ENCODE measurements at places on chromosomes 5 and 9.

DNA sequence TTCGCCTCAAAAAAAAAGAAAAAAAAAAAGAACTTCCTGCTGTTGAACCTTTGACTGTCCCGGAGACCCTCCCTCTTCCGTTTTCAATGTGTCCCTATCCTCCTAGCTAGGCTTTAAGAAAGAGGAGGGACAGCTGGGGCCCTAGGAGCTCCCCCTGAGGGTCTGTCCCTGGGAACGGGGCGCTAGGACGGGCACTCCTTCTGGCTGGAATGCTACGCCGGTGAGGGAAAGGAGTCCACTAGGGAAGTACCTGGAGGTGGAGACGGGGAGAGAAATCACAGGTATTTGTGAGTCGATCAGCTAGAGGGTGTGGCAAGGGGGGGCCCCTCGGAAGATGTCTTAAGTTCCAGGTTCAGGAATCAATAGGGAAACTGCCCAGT is 4.6 kb downstream of the SIT1 start:
- DNase-seq, result no peak

- DNase-seq, result no peak
Observed at GRCh38 chr9:38181866-38182265, 112.8 kb upstream of the SHB start.

DNA sequence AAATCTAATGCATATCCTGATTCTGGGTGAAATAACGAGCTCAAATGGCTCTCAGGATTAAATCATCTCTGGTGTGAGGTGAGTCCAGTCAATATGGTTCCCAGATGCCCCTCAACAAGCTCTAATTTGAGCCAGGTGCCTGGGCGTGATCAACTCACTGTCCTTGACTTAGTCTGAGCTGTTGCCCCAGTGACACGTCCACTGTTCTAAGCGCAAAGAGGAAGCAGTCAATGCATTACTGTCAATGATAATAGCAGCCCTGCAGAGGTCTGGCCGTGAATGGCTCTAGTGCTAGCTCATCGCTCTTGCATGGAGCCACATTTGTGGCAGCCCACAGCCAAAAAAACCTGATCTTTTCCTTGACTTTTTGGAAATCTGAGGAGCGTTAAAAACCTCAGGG is 128.6 kb upstream of the EFNA5 start:
- DNase-seq, result no peak

- DNase-seq, result no peak
Observed at GRCh38 chr5:126274076-126274762, 149.0 kb upstream of the GRAMD2B start.

- no peak for DNase-seq
Observed at GRCh38 chr9:83011611-83012010, 51.3 kb downstream of the RASEF start.

DNA sequence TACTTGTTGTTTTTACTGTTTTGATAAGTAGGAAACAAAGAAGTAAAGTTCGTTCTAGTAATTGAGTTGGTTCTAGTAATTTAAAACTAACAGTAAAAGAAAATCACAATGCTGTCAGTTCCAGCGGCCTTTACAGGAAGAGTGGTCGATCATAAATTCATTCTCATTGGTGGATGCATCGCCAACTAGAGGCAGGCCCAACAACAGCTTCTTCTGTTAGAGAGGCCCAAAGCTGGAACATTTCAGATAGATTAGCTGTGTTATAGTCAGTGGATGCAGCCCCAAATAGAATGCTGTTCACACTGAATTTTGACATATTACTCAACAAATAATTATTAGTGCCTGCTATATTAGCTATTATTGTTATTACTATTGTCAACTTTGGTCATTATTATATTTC is 80.8 kb downstream of the ARRDC3 start:
- DNase-seq, result no peak

All from epithelial cell of proximal tubule (primary cell).